Right lung (tissue), 10 donors: ENCODE measurements at places on chromosomes 7 and 10. TPM values are rescaled to one million over a fixed set of nuclear protein-coding genes. Genes with fewer than 3 reads are reported as not detected.

DNA sequence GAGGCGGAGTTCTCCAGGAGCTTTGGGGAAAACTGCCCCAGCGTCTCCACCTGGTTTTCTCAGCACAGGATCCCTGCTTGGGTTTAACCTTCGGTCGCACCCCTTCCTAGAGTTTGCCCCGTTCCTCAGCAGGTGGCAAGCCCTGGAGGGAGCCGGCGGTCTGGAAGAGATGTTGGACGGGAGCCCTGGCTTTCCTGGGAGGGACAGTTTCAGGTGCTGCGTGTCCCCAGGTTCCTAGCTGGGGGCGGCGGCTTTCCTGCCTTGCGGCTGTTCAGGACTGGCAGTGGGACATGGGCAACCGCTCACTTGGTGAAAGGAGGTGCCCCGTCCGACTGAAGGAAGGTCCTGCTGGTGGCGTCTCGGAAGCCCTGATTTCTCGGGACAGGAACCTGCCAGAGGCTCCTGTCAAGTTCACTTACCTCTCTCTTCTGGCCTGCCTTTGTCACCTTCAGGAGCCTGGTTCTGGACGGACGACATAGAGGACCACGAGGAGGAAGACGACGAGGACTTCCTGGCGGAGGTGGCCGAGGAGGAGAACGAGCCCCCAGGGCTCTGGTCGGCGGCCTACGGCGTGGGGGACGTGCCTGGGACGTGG is 14.8 kb downstream of the ZNF316 start:
- DNase-seq: no peak

The DMBT1 gene
- polyA plus RNA-seq: 0.63 TPM

DNA sequence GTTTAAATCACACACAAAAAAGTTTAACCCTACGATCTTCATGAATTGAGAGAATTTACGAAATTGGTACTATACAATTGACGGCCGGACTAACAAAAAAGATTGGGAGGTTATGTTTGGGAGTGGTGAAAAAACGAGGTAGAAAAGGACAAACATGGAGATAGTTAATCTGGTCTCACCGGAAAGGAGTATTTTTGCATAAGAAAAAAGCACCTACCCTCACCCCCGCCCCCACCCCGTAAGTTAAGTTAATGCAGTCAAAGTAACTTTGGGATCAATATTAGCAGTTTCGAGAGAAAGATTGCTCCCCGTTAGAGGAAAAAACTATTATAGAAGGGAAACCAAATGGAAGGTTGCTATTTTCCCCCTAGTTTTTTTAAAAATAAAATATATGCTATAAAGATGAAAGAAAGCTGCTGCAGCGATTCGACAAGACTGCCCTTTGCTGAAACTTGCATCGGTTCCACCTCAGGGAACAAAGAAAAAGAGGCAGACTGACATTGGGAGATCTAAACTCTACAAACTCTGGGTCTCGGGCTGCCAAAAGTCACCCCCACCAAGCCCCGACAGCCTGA is 3.5 kb downstream of the SP8 start:
- DNase-seq: no peak

GRCh38 chr10:19204246-19204917 is 155.8 kb downstream of the MALRD1 start:
- DNase-seq: no peak

The GPR146 gene
- 4.6 TPM for polyA plus RNA-seq

DNA sequence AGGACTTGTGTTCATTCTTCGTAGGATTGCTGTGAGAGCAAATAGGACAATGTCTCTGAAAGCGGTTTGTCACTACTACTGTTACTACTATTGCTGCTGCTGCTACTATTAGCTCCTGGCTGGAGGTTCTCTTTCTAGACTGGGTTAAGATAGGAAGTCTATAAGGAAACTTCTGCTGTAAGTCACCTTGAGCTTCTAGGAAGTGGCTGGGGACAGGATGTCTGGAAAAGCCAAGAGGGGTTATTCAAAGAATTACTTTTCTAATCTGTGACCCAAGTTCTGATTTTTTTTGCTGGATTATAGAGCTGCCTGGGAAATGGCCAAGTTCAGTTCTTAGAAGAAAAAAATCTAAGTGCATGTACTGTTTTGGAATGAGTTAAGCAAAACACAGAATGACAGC is 62.2 kb downstream of the NAMPT start:
- no peak for DNase-seq

The MBLAC1 gene
- 2.5 TPM for polyA plus RNA-seq

DNA sequence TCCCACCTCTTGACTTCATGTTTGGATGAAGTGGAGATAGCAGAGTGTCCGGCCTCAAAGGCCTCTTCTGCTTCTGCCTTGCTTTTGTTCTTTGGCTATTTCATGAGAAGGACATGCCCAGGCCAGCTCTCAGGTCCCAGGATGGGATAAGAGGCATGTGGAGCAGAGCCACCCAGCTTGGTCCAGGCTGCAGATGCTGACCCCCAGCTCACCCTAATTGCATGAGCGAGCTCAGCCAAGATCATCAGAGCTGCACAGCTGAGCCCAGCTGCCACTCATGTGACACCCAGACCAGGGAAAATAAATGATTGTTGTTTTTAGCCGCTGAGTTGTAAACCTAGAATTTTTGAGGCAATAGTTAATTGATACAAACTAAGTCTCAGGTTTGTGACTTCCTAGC is 230.0 kb downstream of the PHF14 start:
- peak; percentile 32 for DNase-seq

GRCh38 chr7:24102988-24103387 is 181.0 kb upstream of the NPY start:
- DNase-seq: no peak

DNA sequence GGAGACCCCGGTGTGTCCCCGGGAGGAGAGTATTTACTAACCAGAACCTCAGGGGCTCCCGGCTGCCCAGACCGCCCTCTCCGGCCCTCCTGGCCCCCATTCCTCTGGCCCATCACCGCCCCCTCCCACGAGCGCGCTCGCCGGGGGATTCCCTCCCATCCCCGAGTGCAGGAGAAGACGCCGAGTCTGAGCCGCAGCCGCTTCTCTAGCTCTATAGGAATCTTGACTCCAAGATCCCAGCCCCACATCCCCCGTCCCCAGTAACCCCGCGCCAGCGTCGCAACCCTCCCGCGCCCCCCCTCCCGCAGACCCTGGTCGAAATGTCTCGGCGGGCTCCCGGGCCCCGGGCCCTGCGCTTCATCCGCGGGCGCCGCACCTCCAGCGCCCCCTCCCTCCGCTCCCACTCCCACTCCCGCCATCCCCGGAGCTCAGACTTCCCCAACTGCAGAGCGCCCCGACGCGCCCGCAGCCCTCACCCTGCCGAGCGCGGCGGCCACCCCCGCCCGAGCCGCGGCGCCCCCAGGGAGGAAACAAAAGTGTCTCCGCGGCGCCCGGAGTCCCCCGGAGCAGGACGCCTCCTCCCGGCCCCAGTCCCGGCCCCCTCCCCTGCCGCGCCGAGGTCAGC is 541 bp downstream of the ELMO1 start:
- DNase-seq: no peak

DNA sequence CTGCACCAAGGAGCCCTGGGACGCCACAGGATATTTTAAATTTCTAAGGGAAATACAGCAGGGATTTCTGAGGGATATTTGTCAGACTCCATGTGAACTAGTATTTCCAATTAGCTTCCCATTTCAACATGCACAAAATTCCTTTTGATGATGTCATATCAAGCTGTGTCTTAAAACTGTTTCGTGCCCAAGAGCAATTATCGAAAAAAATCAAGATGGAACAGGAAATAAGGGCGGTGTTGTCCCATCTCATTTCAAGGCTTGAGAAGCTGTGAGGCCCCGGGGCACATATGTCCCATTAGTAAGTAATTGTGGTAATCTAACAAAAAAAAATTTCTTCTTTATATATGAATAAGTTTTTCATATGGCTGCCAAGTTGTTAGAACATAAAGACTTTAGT is 47.4 kb downstream of the PPP1R17 start:
- no peak for DNase-seq

The CRPPA gene
- 3.9 TPM for polyA plus RNA-seq

The ATOH7 gene
- polyA plus RNA-seq: 0.21 TPM

GRCh38 chr10:118042827-118043242 is 3.9 kb downstream of the RAB11FIP2 start:
- DNase-seq: no peak

GRCh38 chr10:27440478-27440877 is 63.6 kb upstream of the RAB18 start:
- DNase-seq: no peak

The ANKRD30A gene
- not detected for polyA plus RNA-seq

DNA sequence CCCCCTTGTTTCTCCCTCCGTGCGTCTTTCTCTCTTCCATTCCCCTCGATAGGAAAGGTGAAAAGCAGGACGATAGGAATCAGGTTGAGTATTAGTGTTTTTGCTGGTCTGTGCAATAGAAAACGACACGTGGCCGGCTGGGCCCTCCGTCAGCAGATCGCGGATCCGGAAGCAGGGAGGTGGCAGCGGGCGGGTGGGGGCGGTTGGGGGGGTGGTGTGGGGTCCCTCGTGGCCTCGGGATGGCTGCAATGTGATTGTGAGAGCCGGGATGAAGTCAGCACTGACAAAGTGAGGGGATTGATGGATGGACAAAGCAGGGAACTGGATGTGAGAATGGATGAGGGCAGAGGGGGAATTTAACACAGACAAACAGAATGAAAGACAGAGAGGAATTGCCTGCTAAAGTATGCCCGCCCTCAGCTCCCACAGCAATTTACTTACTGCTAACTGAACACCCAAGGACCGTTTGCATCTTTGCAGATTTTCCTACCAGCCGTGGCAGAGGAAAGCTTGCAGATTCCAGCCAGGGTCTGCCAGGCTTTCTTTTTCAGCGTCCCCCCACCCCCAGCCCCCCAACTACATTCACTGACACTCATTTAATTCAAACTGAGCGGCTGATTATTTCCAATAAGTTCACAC is 280.9 kb downstream of the LRMDA start:
- no peak for DNase-seq

The C10orf62 gene
- polyA plus RNA-seq: not detected

The STOX1 gene
- 5.5 TPM for polyA plus RNA-seq

- DNase-seq: no peak
Observed at GRCh38 chr10:133075346-133076137, 12.2 kb upstream of the ADGRA1 start.

GRCh38 chr10:8596929-8597472 is 542.5 kb downstream of the GATA3 start:
- DNase-seq: no peak

The WDR91 gene
- polyA plus RNA-seq: 48.4 TPM

GRCh38 chr10:21296575-21297355 is 228.7 kb downstream of the SKIDA1 start:
- DNase-seq: no peak

GRCh38 chr10:69957241-69957885 is 95.3 kb upstream of the MACROH2A2 start:
- DNase-seq: no peak

- DNase-seq: no peak
Observed at GRCh38 chr7:129147731-129148130, 3.2 kb downstream of the TSPAN33 start.

DNA sequence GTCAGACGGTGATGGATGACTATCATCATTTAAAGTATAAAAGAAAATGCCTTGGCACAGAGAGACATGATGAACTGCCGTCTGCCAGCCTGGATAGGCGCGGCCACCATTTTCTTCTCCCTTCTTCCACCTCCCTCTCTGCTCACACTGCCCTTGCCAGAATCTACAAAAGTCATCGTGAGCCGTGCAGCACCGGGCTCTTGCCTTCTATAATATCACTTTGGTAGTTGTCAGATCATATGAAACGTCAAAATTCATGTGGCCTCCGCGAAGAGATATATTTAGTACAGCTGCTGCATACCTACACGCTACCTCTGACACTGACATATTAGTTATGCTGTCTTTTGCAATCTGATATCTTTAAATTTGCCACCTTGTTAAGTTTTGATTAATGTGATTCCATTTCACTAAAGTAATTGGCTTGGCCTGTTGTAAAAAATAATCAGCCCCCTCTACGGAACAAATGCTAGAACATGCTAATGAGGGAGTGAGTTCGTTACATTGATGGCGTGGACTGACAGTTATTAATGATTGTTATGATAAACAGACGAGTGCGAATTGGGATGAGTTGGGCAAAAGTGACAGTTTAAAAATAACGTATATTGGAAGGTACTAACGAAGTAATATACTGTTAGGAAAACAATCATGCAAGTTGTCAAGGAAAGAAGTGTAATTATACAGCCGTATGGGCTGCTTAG is 214.9 kb downstream of the LRMDA start:
- no peak for DNase-seq

The HDAC9 gene
- polyA plus RNA-seq: 12.3 TPM

DNA sequence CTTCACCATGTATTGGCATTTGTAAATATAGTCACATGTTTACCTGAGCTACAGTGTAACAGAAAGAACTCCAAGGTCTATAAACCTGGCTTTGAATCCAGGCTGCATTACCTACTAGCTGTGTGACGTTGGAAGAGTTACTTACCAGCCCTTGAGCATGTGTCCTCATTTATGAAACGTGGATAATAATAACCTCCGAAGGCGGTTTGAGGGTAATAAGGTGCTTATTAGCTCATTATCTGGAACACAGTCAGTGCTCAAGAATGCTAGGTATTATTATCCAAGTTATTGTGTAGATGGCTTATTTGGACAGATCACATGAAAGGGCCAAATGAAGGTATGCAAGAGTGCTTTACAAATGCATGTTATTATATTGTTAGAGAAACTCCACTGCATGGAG is 64.9 kb downstream of the SEC23IP start:
- DNase-seq: no peak

DNA sequence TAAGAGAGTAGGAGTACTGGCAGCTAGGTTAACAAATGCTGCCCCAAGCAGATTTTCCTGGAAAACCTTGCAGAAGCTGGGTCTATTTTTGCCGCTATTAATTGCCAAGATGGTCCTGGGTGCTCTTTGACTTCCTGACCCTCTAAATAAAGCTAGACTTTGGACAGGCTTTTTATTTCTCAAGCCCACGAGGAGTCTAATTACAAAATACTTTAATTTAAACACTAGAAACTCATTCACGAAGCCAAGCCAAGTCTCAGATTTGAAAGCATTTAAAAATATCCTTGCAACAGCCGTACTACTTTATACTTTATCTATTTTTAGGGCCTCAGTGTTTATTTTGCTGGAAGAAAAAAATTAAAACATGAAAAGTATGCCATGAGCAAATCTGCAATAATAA is 45.1 kb downstream of the TMEM26 start:
- DNase-seq: peak; percentile 80

The RSPH10B2 gene
- 4.3 TPM for polyA plus RNA-seq
